ENCODE measurements at places on chromosomes 2 and 18.

GRCh38 chr2:198456418-198456817 is 652.0 kb downstream of the PLCL1 start:
- no peak for DNase-seq

GRCh38 chr2:102184018-102184417 is 2.8 kb upstream of the IL1RL2 start:
- DNase-seq: no peak

DNA sequence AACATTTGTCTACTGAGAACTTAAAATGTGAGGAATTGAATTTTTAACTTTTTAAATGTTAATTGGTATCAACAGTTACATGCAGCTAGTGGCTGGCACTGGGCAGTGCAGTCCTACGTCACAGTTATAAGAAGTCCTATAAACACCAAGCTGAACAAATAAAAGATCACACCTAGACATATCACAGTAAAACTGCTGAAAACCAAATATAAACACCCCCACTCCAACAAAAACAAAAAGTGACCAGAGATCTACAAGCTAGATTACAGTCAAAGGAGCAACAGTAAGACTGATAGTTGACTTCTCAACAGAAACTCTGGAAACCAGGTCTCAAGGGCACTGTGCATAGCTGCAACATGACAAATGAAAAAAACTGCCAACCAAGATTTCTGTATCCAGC is 19.4 kb downstream of the TLK1 start:
- no peak for DNase-seq

DNA sequence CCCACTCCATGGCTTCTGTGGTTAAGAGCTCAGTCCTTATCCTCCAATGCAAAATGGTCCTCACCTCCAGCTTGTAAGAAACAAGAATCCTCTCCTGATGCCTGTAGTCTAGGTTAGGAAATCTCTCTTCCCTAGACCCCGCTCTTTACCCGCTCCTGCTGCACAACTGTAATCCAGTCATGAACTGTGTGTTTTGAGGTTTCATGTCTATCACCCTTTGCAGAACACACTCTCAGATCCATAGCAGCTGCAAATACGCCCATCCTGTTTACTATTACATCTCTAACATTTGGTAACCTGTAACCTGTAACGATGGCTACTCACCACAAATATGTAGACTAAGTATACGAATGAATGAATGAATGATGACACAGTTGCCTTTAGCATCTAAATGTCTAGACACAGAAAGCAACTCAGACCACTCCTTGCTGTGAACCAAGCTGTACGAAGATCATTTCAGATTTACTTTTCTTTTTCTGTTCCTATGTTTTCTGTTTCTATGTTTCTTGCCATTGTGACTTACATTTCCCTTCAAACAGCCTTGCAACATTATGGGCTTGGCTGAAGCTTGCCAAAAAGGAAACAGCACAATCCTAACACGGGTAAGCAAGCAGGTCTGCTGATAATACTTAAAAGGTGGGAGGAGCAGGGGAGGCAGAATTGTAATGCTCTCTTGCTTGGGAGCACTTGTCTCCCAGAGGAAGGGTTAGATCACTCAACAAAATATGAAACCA is 53.7 kb downstream of the EPHA4 start:
- DNase-seq: no peak

DNA sequence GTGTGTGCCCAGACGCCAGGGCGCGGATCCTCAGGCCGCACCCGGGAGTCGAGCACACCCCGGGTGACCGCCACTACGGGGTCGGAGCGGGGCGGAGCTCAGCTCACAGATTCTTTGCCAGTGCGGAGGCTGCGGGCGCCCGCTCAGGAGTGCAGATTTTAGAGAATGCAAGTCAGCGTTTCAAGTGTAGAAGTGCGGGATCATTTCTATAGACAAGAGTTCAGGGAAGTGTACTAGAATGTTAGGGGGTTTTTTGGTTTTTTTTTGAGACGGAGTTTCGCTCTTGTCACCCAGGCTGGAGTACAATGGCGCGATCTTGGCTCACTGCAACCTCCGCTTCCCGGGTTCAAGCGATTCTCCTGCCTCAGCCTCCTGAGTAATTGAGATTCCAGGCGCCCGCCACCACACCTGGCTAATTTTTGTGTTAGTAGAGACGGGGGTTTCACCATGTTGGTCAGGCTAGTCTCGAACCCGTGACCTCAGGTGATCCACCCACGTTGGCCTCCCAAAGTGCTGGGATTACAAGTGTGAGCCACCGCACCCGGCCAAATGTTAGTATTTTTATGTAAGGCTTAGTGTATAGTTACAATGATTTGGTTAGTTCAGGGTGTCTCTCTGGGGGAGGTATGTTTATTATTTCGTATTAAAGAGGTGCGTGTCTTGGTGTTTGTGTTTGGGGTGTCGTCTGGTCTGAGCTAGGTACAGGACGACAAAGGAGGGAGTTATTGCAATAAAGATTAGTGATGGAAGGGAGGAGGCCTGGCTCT is 619 bp upstream of the FAM168B start:
- no peak for DNase-seq

- no peak for DNase-seq
Measured at GRCh38 chr2:175351512-175351911, 170.0 kb upstream of the ATP5MC3 start.

DNA sequence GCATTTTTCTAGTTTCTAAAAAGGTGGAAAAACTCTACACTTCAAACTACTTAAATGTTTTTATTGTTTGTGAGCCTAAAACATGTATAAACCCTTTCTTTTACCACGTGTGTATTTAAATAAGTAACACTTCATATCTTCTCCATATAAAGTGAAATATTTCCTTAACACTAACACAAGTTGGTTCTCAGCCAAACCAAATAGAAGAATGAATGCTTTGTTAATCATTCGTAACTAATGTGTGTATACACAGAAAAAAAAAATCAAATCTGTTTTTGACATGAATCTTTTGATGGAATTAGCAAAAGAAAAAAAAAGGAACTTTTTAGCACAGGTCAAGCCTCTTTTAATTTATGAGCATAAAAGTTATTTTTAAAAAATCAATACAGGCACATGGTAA is 89.3 kb downstream of the EHBP1 start:
- DNase-seq: no peak

GRCh38 chr2:57429831-57430230 is 616.8 kb upstream of the VRK2 start:
- DNase-seq: no peak

GRCh38 chr2:207248702-207249377 is 83.1 kb upstream of the KLF7 start:
- DNase-seq: no peak

GRCh38 chr2:61969376-61969775 is 63.9 kb downstream of the COMMD1 start:
- no peak for DNase-seq

- DNase-seq: no peak
Measured at GRCh38 chr2:184078496-184078895, 519.8 kb upstream of the ZNF804A start.

- peak; percentile 37 for DNase-seq
Measured at GRCh38 chr2:113175042-113175628, 1.4 kb downstream of the PSD4 start.

DNA sequence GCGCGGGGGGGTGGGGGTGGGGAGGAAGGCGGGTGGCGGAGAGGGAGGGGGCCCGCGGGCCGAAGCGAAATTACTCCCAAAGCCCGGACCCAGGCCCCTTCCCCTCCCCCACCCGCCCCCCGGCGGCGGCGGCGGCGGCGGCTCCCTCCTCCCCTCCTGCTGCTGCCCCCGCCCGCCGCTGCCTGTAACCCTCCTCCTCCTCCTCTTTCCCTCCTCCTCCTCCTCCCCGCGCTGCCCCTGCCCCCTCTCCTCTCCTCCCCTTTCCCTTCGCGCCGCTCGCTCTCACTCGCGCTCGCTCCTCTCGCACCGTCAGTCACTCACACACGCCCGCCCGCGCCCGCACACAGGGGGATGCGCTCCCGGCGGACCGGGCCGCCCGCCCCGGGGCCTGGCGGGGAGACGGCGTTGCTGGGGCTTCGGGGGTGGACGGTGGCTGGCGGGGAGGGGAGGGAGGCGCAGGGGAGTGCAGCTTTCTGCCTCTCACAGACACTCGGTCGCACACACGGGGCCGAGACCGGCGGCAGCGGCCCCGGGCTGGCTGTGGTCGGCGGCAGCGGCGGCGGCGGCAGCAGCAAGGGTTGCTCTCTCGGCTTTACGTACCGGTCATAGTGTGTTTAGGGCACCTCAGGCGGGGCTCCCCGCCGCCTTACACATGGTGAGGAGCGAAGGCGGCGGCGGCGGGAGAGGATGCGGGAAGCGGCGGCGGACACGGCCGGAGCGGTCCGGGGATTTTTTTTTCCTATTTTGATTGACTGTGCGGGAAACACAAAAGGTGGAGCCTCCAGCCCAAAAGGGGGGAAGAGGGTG is 405 bp downstream of the SP3 start:
- peak; percentile 81 for DNase-seq

DNA sequence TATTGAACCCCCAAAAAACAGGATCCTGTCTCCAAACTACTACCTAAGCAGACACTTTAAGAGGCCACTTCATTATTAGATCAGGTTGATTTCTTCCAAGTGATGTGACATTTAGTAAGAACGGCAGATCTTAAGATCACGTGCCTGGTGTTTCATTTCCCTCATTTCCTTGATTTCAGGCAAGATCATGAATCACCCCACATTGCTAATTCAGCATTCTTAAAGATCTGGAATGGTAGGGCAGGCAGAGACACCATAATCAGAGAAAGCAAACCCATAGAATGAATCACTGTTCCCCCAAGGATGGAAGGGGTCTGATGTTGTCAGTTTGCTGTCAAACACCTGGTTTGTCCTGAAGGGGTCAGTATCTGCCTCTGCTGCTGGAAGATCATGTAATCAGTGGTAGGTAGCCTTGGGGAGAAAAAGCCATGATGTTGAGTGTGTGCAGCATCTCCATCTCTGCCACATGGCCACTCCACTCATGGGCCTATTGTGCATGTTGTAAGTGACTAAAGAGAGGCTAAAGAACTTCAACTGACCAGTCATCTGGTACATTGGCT is 133.9 kb downstream of the ARHGAP15 start:
- no peak for DNase-seq

GRCh38 chr18:65464361-65464760 is 286.5 kb upstream of the CDH7 start:
- DNase-seq: no peak

DNA sequence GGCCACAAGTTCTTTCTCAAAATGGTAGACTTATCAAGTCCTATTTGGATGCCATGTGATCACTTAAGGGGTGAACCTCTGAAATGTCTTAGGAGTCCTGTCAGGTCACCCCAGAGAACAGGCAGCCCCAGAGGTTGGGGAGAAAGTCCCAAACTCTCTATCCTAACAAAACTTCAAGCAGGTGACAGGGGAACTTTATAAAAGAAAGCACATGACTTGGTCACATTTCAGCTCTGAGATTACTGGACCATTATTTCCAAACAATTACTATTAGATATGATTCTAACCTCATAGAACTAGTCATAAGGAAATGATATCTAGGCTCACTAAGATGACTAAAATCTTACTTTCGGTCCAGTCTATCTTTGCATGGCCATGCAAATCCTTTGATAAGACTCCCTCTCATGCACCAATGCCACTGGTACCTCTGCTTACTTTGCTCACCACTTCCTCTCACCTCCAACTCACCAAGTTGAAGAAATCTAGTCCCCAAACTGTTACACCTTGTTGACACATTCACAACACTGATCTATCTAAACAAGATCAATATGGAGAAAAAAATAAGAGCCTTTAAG is 107.0 kb downstream of the GALNT14 start:
- no peak for DNase-seq

- no peak for DNase-seq
Measured at GRCh38 chr2:172377408-172377807, 50.0 kb upstream of the ITGA6 start.

DNA sequence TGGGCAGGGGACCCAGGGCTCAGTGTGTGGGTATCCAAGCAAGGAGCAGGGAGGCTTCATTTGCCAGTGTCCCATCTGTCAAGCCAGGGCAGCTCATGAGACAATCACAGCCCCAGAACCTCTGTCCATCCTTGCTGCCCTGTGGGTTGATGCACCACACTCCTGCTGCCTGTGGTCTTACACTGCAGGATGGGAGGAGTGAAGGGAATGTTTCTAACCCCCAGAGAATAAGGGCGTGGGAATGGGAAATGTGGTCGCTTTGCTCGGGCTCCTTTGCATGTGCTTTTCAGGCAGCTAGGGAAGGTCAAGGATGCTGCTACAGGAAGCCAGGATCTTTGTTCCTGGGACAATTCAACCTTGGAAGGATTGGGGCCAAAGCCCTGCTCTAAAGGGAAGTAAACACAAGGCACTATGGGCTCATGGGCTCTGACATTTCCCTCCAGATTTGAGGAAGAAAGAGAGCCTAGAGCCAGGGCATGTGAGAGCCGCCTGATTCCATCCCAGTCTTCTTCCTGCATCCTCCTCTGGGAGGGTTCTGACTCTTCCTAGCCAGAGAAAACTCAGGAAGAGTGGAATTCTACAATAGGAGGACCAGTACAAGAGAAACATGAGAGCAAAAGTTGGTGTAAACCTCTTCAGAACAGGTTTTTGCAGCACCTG is 18.8 kb upstream of the MAP3K20 start:
- no peak for DNase-seq

- no peak for DNase-seq
Measured at GRCh38 chr2:236979664-236980063, 106.0 kb upstream of the COPS8 start.

DNA sequence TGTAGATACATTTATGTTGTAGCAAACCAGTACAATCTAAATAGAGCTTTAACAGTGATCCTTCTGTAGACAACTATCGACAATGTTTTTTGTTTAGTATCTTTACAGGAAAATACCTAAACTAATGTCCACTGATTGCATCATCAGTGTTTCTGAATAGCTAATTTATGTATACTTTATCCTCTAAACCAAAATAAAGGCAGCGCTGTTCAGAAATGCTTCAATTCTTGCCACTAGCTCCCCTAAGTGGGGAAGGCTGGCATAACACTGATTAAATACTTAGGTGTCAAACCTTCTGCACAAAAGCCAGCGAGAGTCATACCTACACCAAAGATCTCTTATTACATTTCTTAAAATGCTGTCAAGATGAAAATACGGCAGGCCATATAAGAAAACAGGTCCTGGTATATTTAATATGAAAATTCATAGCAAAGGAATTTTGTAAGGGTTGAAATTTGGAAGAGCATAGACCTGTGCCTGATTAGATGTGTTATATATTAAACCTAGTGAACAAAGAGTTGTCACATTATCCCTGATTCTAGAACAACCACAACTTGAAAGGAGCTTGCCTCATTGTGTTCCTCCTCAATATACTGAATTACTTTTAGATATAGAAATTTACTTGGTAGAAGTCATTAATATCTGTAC is 1693.4 kb upstream of the SLC39A10 start:
- no peak for DNase-seq

- no peak for DNase-seq
Measured at GRCh38 chr18:50313031-50313607, 25.6 kb upstream of the CXXC1 start.

Data from activated T-cell treated with anti-CD3 and anti-CD28 coated beads for 1 hour (primary cell).